Parietal lobe (tissue), 2 donors: ENCODE measurements at places on chromosomes 13 and 19. TPM values are rescaled to one million over a fixed set of nuclear protein-coding genes. Genes with fewer than 3 reads are reported as not detected.

The PLIN5 gene
- total RNA-seq, result 3.8 TPM

The TCF3 gene
- 33.8 TPM for total RNA-seq

The CYP4F8 gene
- total RNA-seq, result not detected

The ZNF266 gene
- total RNA-seq, result 37.6 TPM

The MAU2 gene
- 76.4 TPM for total RNA-seq

The MBD3L3 gene
- total RNA-seq, result not detected

The CGB7 gene
- not detected for total RNA-seq

The LRRC8E gene
- total RNA-seq, result not detected

The NPHS1 gene
- not detected for total RNA-seq

The ERICH6B gene
- not detected for total RNA-seq

The KIR2DL4 gene
- not detected for total RNA-seq

The MEF2B gene
- 0.31 TPM for total RNA-seq

The FFAR2 gene
- total RNA-seq, result not detected

The ZNF443 gene
- 25.0 TPM for total RNA-seq

The FGF22 gene
- total RNA-seq, result 0.63 TPM

The ZNF729 gene
- total RNA-seq, result not detected

The CACNG8 gene
- 8.5 TPM for total RNA-seq
